ENCODE measurements at places on chromosomes 4 and X. TPM values are rescaled to one million over a fixed set of nuclear protein-coding genes. Genes with fewer than 3 reads are reported as not detected.

Gene PRR27
- total RNA-seq = not detected

Gene NR0B1
- not detected for total RNA-seq

Gene MAGEA4
- total RNA-seq = not detected

Gene FANCB
- total RNA-seq = 2.0 TPM

DNA sequence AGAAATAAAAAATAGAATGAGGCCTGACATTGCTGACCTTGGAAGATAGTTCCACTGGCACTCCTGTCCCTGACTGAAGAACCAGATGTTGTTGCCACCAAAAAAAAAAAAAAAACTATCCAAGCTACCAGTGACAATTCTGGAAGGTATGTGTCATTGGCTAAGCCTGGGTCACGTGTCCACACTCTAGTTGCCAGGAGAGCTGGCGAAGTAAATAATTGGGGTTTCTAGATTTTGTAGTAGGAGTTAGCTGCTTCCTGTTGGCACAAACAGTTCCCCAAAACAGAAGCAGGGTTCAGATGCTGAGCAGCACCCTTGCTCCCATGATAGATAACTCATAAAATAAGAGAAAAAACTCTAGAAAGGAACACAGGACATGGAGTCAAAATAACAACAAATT lies 20.5 kb downstream of the MND1 start:
- peak; percentile 54 for DNase-seq

GRCh38 chr4:141636771-141637460 lies 533 bp downstream of the IL15 start:
- DNase-seq = peak; percentile 85

- DNase-seq = no peak
These were observed 53.3 kb upstream of the LNX1 start for GRCh38 chr4:53644607-53645006.

DNA sequence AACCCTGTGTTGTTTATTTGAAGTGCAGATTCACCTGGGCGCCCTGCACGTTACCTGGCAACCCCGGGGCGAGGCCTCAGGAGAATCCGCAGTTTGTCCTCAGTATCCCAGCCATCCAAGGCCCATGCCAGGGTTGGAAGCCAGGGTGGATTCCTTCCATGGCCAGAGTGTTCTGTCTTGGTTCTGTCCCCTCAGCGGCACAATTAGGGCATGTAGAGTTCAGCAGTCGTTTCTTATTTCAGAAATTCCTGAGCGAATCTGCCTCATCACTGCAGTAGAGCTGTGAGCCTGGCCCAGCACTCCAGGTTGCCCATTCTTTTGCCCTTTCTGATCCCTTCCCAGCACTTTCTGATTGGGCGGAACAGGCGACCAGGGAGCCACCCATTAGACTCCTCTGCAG lies 29.9 kb upstream of the CLCN4 start:
- no peak for DNase-seq

GRCh38 chr4:41069838-41070237 lies 144.5 kb downstream of the APBB2 start:
- no peak for DNase-seq

GRCh38 chr4:107757864-107758476 lies 37.9 kb upstream of the PAPSS1 start:
- DNase-seq = no peak

DNA sequence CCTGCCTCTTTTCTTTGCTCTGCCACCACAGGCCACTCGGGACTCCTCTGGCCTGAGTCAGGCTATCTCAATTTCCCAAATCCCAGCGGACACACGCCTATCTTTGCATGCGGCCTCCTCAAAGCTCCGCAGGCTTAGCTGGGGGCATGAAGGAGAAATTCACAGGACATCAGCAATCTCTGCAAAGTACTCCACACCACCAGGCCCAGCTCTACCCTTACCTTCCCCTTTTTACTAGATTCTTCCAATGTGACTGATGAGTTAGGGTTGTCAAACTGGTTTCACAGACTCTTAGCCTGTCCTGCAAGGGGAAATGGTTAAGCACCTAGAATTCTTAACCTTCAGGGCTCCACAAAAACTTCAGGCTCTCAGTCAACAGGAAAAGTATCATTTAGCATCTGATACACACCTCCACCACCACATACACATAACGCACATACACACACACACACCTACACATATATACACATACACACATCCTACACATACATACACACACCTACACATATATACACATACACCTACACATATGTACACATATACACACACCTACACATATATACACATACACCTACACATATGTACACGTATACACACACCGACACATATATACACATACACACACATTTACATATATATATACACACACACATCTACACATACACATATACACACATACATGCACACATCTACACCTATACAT lies 349.1 kb downstream of the ANK2 start:
- DNase-seq = no peak

All from aorta (tissue), 5 donors.